ENCODE measurements at places on chromosomes 5 and 9.

DNA sequence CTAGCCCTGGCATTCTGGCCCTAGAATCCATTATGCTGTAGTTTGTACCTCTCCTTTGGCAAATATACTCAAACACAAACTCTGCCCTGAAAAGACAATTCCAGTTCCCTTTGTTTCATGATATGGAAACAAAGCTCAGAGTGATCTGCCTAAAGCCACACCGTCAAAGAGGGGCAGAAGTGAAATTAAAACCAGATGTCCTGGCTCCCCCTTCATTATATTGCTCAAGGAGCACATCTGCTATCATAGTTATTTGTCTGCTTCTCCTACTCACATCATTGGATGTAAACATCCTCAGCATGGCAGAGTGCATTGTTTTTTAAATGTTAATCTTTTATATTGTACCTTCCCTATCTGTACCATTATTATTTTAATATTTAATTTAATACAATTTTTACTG lies 266.7 kb upstream of the SMARCA2 start:
- DNase-seq = no peak

DNA sequence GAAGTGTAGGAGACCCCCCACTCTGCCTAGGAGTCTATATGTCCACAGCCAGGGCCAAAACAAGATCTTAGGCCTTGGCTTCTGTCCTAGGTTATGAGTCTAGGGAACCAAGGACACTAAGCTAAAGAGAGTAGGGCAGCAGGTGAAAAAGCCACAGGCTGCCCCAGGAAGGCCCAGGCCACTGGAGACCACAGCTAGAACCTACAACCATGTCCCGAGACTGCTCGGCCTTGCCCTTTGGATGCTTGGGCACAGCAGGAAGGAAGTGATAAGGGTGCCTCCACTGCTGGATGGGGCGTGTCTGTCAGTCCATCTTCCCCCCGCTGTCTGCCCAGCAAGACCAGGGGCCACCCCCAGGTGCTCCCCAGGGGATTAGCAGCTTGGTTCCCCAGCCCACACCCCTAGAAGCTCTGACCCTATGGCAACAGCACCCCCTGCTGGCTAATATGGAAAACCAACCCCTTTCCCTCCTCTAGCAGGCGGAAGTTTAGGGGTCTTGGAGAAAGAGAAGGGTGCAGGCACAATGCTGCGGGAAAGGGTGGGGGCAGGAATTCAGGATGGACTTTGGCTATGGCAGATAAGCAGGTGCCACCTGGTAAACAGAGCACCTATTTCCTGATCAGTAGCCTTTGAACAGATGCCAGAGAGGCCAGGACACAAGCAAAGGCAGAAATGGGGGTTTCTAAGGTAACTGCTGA lies 10.5 kb upstream of the IRF1 start:
- peak; percentile 78 for DNase-seq

DNA sequence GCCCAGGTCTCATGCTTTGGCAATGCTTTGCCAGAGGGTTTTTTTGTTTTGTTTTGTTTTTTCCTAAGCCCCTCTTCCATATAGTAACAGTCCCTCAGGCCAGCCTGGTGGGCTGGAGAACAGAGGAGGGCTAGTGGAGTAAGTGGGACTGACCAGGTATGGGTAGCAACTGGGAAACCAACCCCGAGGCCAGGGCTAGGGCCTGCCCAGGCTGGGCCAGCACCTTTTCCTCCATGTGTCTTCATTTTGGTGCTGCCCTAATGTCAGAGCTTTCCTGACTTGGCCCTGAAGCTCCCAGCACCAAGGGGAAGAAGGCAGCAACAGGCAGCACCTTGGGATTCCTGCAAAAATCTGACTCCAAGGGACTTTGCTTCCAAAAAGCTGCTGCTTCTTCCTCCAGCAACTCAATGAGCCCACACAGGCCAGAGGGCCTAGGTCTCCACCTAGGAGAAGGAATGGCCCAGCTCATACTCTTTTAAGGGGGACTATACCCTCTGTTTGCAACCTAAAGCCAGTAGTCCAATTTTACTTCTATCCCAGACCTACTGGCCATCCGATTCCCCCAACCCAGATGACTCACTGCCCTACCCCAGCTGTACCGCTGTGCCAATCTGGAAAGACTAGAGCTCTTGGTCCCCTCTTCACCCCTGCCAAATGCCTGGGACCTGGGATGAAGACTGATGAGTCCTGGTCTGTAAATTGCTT lies 105.1 kb downstream of the PSD2 start:
- no peak for DNase-seq

DNA sequence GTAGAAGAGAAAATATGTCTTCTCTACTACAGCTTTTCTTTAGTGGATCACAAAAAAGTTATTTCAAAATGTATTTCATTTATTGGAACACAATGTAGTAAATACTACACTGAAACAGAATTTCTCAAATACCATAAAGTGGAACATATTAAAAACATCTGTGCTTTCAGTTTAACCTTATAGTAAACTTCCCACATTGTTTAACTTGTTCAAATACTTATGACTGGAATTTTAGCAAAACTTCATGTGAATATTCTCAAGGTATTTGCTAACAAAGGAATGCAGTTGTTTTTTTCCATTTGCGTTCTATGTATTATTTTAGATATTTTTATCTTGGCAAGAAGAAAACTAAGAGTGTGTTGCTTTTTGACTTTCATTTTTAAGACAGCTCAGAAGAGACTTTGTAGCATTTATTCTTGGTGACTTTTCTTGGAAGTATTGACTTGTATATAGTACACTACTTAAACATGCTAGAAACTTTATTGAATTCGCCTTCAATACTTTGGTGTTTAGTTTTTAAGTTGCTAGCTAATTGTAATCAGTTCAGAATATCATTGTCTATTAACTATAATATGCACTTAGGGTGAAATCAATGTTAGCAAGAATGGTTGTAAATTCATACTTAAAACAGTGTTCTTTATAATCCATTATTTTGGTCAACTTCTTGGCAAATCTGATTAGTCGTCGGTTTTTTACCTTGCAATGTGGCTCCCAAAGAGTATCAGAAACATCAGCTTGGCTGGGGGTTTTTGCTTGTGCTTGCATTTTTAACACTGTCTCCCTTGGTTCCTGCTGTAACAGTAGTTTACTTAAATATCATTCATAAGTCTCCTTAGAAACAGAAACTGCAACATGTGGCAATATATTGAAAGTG lies 5.0 kb upstream of the RHOBTB3 start:
- DNase-seq = no peak

- peak; percentile 65 for DNase-seq
These were observed 810 bp downstream of the VPS13A start for GRCh38 chr9:77177894-77178794.

DNA sequence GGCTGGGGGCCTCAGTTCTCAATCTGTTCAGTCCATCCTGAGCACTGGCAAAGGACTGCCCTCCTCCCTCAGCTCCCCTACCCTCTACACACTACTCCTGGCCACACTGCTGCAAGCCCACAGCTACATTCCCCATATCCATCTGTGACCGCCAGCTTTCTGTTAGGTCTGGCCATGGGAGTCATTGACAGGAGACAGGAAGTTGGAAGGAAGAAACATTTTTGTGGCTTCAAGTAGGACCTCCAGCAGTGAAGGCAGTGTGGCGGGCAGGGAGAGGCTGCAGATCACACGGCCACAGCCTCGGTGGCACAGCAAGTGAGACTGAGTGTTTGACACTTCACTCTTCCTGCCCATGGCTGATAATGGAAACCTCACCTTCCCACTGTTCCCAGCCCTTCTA lies 55.9 kb downstream of the SECISBP2 start:
- no peak for DNase-seq

- no peak for DNase-seq
These were observed 190.6 kb downstream of the MPDZ start for GRCh38 chr9:13088720-13089427.

- DNase-seq = no peak
These were observed 14.4 kb downstream of the ACER2 start for GRCh38 chr9:19423163-19423562.

DNA sequence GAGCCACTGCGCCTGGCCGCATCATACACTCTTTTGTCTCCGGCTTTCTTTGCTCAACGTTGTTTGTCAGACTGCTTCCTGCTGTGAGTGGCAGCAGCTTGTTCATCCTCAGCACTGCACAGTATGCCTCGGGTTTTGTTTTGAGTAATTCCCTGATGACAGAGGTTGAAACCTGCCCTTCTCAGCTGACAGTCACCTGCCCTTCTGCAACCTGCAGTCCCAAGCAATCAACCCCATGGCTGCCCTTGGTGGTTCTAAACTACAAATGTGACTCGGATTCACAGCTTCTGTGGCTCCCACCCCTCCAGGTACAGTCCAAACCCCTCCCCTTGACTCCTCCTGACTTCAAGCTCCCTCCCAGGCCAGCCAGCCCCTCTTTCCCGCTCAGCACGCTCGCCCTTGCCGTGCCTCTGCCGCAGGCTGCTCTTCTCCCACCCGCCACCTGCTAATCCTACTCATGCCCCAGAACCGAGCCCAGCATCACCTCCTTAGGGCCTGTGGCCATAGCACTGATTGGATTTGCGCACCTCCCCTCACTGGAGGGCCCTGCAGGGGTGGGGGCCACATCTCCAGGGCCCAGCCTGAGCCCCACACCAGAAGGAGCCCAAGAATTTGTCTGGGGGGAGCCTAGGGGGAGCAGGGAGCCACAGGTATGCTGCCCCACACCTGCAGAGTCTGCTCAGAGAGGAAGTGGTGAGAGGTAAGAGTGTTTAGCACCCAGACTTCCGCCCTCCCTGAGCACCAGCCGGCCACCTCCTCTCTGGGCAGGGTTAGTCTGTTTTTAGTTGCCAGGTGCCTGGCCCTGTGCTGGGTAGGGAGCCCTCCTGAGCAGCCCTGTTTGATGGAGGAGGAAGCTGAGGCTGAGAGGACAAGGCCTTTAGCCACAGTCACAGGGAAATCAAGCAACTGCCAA lies 10.1 kb downstream of the EEIG1 start:
- no peak for DNase-seq

GRCh38 chr5:114360816-114361723 lies 800 bp upstream of the KCNN2 start:
- peak; percentile 4 for DNase-seq

DNA sequence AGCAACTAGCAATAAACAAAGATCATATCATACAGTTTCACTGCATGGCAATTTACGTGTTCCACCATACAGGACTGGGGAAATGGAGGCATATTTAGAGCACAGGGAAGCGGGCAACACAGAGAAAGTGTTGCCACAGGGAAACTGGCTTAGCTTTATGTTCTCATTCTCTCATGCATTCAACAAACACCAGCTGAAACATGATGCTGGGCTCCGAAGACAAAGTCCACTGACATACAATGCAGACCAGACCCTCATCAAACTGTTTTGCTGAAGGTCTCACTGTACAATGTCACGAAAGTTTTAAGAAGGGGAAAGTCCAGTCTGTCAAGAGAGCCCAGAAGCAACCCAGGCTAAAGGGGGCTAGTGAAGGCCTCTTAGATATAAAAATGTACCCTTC lies 115.1 kb downstream of the MAPKAP1 start:
- DNase-seq = no peak

- DNase-seq = no peak
These were observed 166.1 kb downstream of the RNF180 start for GRCh38 chr5:64331597-64332277.

- peak; percentile 10 for DNase-seq
These were observed 292.5 kb downstream of the PARP8 start for GRCh38 chr5:50958852-50959457.

DNA sequence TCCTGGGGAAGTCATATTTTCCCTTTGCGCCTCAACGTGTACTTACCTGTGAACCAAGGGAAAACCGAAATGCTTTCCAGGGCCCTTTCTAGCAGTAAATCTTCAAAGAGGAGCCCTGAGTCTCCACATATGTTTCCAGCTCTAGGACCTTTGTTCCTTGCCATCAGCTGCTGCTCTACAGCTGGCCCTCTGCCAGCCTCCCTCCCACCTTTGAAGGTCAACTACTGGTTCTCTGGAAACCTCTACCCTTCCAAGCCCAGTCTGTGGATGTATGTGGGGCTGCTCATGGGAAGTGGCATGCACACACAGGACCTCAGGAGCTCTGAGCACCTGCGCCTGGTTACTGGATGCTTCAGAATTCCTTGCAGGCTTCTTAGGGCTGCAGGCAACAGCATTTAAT lies 117.2 kb downstream of the PSD2 start:
- DNase-seq = no peak

DNA sequence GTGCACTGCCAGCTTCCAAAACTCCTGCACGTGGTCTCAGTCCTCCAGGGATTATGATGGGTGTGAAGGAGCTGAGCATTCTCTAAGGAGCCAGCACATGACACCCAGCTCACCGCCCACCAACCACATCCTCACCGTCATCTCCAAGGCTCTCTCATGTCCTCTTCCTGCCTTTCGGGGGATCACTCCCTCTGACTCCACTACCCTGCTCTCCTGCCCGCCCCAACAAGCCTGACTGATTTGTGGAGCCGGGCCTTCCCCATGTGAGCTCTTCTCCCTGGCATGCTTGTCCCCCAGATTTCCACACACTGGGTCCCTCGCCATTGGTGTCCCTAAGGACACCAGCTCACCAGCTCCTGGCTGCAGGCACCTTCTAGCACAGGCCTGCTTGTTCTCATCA lies 1.9 kb downstream of the ABO start:
- no peak for DNase-seq

DNA sequence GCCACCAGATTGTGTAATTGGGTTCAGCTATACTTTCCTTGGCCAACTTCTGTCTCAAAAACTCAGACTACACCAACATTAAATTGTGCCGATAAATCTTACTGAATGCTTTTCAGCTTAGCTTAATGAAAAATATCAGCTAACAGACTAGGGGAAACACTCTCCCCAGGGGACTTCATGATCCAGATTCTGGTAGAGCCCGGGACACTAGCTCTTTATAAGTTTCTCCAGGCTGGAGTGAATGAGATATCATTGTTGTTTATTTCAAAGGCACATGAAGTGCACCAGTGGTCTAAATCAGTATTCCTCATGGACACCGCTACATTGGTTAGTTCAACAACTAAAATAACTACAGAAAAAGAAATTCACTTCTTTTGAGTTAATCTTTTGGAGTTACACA lies 10.5 kb upstream of the LHFPL2 start:
- DNase-seq = no peak

- DNase-seq = peak; percentile 74
These were observed 248.9 kb downstream of the PIK3R1 start for GRCh38 chr5:68464424-68464823.

GRCh38 chr9:95077053-95077765 lies 240.3 kb downstream of the FANCC start:
- no peak for DNase-seq

DNA sequence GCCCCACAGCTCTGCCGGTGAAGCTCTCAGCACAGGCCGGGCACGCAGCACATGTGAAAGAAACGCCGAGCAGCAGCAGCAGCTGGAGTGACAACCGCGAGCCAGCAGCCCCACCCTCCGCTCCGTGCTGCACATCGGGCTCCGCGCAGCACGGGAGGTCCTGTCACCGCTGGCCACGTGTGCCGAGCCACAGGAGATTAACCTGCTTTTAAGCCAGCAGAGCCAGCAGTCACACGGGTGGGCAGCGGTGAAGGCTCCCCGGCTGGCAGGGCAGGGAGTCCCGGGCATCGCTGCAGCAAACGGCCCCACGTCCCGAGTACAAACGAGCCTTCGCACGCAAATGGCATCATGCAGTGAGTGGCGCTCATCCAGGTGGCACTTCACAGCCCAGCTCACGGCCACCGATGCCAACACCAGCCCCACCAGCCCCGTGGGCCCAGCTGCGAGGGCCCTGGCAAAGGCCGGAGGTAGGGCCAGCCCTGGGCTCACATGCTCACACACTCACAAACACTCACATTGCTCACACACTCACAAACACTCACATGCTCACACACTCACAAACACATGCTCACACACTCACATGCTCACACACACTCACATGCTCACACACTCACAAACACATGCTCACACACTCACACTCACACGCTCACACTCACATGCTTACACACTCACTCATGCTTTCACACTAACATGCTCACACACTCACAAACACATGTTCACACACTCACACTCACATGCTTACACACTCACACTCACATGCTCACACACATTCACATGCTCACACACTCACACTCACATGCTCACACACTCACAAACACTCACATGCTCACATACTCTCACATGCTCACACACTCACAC lies 11.1 kb downstream of the CCDC187 start:
- no peak for DNase-seq

All from activated CD4-positive, alpha-beta T cell treated with anti-CD3 and anti-CD28 coated beads, Interleukin-2, amount 50 U/mL, for 48 hours (primary cell).